ENCODE measurements at places on chromosomes 4 and X. TPM values are rescaled to one million over a fixed set of nuclear protein-coding genes. Genes with fewer than 3 reads are reported as not detected.

Gene P2RY8
- total RNA-seq, result not detected

Gene IQSEC2
- 4.8 TPM for total RNA-seq

Gene LDOC1
- total RNA-seq, result 5.9 TPM

DNA sequence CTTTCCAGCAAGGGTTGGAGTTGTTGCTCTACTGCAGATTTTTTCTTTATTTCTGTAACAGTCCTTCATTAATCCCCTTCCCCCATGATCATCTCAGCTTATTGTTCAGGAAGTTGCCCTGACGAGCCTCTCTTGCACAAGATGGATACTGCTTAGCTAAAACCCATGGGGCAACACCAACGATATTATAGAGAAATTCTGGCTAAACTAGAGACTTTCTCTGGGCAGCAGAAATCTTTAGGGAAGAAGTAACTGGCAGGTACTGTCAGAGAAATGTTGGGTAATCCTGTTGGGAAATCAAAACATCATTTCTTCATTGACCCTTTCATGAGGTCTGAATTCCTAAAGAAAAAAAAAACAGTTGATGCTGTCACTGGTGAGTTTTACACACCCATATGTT, 921.3 kb downstream of the NLGN4X start:
- no peak overlapping the region for H3K27ac ChIP-seq
- no peaks in the 10 kb centered on the region for H3K4me1 ChIP-seq
- H3K27me3 ChIP-seq, result no peaks in the 10 kb centered on the region
- DNase-seq, result no peak
- H3K4me3 ChIP-seq, result no peak overlapping the region

DNA sequence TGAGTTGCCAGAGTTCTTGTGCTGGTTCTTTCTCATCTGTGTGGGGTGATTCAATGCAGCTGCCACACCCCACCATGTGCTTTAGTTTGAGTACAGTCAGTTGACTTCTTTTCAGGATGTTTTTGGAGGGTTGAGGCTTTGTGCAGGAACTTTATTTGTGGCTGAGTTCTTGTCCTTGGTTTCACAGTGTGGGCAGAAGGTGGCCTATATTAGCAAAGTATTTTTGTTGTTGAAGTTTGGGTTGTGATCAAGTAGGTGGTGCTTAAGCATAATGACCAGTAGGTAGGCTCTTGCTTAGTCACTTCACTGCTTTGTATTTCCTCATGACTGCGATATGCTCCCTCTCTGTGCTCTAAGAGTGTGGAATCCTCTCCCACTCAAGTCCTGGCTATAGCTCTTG, 80.3 kb downstream of the ARHGAP24 start:
- no peaks in the 10 kb centered on the region for H3K36me3 ChIP-seq
- H3K4me3 ChIP-seq, result no peak overlapping the region
- no peak for DNase-seq
- H3K4me1 ChIP-seq, result no peaks in the 10 kb centered on the region
- no peak overlapping the region for H3K27ac ChIP-seq
- no peaks in the 10 kb centered on the region for H3K27me3 ChIP-seq

Measured in SJSA1 (cell line).